Stimulated activated CD4-positive, alpha-beta T cell treated with anti-CD3 and anti-CD28 coated beads, TNF-alpha, amount 100 ng/mL, for 1 hour (primary cell): ENCODE measurements at places on chromosomes 2 and 18.

GRCh38 chr2:9178110-9178903 is 28.3 kb upstream of the ASAP2 start:
- DNase-seq, result no peak

- no peak for DNase-seq
These were observed 176.7 kb upstream of the PKDCC start for GRCh38 chr2:41871080-41871479.

DNA sequence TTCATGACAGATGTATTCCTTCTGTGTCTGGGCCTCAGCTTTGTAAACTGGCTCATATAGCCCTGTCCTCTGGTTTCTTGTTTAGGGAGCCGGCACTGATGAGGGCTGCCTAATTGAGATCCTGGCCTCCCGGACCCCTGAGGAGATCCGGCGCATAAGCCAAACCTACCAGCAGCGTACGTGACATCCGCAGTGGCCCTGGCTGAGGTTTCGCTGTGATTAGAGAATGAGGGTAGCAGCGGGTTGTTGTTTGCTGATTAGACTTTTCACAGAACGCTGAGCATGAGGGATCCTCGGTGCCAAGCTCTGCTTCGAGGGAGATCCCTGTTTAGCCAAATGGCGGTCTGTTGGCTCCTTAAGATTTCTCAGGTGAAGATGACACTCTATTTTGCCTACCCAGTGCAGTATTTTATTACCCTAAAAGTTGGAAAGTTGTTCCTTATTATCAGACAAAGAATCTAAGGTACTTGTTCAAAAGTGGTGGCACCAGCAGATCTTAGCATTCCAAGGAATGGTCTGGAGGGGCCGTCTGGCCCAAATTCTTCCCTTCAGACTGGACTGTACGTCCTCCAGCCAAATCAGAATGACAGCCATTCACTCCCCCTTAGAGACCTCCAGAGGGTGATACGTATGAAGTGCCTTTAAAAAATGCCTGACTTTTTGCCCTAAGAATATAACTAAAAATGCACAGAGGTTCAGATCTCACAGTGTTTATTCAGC is 21.5 kb upstream of the GMCL1 start:
- DNase-seq, result no peak

- DNase-seq, result no peak
These were observed 18.5 kb upstream of the PSME4 start for GRCh38 chr2:53989210-53989862.

DNA sequence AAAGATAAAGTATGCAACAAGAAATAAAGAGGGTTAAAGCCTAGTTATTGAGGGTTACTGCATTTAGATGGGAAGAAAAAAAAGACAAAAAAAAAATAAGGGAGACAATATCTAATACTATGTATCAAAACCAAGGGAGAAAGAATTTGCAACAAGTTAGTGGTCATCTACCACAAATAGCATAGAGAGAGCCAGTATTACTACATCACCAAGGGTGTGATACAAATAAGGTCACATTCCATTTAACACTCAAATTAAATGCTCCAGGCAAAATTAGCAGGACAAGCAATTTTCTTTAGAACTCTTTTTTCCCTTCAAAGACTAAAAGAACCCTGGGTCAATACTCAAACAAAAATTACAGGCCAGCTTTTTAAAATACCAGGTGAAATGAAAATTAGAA is 115.1 kb upstream of the GULP1 start:
- DNase-seq, result no peak

GRCh38 chr2:219571311-219572236 is at the start of gene OBSL1:
Gene OBSL1, minus strand, starts transcription at chr2:219571539. Its CDS starts 307 bp downstream, at chr2:219571232.
- no peak for DNase-seq
